DND-41 (cell line): ENCODE measurements at places on chromosomes 5 and 9.

DNA sequence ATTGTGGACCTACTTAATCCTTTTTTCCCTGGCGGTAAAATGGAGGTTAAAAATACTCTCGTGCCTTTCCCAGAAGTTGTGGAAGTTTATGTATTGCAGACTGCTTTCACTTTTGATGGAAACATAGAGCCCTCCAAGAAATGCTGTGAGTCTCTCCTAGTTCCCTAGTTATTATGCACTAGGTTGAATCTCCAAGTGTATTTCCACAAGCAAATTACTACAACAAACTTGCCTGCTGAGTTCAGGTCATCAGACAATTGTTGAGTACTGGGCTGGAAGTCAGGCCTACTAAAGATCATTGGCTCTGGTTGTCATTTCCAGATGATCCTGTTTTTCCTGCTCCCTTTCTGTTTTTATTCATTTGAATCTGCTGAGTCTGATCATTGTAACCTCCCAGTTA, 104.1 kb downstream of the CD180 start:
- no peaks in the 10 kb centered on the region for H3K27me3 ChIP-seq
- H3K27ac ChIP-seq, result no peak overlapping the region
- DNase-seq, result no peak
- H3K4me1 ChIP-seq, result no peaks in the 10 kb centered on the region
- H3K36me3 ChIP-seq, result peaks cover 5% of the 10 kb centered on the region; the same call in 1 of the 2 replicates
- no peak overlapping the region for H3K4me3 ChIP-seq

GRCh38 chr5:145957388-145957787, 21.0 kb downstream of the SH3RF2 start:
- no peak for DNase-seq
- H3K36me3 ChIP-seq, result no peaks in the 10 kb centered on the region
- no peak overlapping the region for H3K4me3 ChIP-seq
- no peak overlapping the region for H3K27ac ChIP-seq

GRCh38 chr9:3608011-3608410, 82.2 kb upstream of the RFX3 start:
- no peak overlapping the region for H3K27ac ChIP-seq
- no peak for DNase-seq
- H3K4me3 ChIP-seq, result no peak overlapping the region
- no peaks in the 10 kb centered on the region for H3K4me1 ChIP-seq
- H3K27me3 ChIP-seq, result no peaks in the 10 kb centered on the region

DNA sequence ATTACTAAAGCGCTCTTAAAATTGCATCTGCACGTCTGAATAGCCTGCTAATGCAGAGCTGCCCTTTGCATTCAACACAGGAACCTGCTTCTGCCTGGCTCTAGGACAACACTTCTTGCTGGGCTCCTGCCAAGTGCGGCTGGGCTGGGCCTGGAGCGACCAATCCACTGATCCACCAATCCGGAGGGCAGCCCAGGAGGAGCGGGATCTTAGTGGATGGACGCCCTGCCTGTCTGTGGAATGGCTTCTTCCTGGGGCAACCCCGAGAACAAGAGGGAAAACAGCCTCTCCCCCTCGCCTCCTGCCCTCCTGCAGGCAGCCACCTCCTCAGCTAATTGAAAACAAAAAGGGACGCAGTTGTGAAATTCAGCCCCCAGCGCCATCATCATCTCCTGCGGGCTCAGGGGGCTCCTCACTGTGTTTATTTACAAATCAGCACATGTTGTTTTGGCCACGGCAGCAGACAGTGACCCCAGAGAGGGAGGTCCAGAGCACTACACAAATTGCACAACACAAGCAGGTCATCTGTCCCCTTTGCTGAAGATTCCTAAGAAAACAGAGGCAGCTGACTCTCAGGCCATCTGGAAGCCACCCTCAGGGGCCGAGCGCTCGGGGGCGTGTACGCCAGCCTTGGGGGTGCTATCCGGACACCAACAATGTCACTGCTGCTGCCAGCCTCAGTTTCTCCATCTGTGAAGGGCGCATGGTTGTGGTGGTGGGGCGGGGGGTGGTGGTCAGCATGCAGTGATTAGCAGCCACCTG, 57.3 kb downstream of the GADD45G start:
- no peak overlapping the region for H3K27ac ChIP-seq
- no peaks in the 10 kb centered on the region for H3K4me1 ChIP-seq
- H3K36me3 ChIP-seq, result no peaks in the 10 kb centered on the region

GRCh38 chr5:164958688-164959087, 1453.3 kb downstream of the MAT2B start:
- no peaks in the 10 kb centered on the region for H3K4me1 ChIP-seq
- H3K27ac ChIP-seq, result no peak overlapping the region
